ENCODE measurements at places on chromosomes 7 and 10.

GRCh38 chr10:121365566-121365965, 232.7 kb downstream of the FGFR2 start:
- no peak for DNase-seq

GRCh38 chr10:92164036-92164696, 126.7 kb downstream of the CPEB3 start:
- no peak for DNase-seq

GRCh38 chr10:35569111-35569707, 35.9 kb upstream of the GJD4 start:
- DNase-seq = no peak

DNA sequence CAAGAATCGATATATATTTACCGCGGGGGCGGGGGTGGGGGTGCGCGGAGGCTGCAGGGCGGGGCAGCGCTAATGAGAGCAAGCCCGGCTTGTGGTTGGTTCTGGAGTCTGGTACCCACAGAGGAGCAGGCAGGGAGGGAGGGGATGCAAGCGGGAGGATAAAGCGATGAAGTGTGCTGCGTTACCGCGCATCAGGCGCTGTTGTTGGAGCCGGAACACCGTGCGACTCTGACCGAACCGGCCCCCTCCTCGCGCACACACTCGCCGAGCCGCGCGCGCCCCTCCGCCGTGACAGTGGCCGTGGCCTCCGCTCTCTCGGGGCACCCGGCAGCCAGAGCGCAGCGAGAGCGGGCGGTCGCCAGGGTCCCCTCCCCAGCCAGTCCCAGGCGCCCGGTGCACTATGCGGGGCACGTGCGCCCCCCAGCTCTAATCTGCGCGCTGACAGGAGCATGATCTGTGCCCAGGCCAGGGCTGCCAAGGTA, at the start of gene HECW1:
Gene HECW1, plus strand, starts transcription at position 189 of the 482 bp plus-strand sequence. CDS start 131,259 bp downstream, outside the sequence.
- no peak for DNase-seq
